Activated T-cell treated with anti-CD3 and anti-CD28 coated beads, Interleukin-2, amount 50 U/mL, for 72 hours (primary cell): ENCODE measurements at places on chromosomes 1 and 21. TPM values are rescaled to one million over a fixed set of nuclear protein-coding genes. Genes with fewer than 3 reads are reported as not detected.

DNA sequence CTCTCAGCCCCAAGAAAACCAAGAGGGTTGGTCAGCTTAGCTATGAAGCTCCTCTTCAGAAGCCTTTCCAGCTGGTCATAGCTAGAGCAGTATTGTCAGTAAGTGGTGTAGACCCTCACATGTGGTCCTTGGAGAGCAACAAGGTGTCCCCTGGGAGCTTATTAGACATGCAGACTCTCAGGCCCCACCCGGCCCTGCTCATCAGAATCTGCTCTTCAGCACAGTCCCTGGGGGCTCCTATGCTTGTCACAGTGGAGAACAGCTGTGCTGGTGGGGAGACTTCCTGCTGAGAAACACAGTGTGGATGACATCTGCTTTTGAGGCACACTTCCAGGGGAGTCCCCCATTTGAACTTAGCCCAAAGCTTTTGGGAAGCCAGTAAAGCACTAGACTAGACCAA, 21.9 kb upstream of the NEK2 start:
- no peak for DNase-seq
- H3K27me3 ChIP-seq: peaks cover 9% of the 10 kb centered on the region
- H3K4me1 ChIP-seq: peaks cover 27% of the 10 kb centered on the region
- no peaks in the 10 kb centered on the region for H3K36me3 ChIP-seq
- no peak overlapping the region for H3K4me3 ChIP-seq

DNA sequence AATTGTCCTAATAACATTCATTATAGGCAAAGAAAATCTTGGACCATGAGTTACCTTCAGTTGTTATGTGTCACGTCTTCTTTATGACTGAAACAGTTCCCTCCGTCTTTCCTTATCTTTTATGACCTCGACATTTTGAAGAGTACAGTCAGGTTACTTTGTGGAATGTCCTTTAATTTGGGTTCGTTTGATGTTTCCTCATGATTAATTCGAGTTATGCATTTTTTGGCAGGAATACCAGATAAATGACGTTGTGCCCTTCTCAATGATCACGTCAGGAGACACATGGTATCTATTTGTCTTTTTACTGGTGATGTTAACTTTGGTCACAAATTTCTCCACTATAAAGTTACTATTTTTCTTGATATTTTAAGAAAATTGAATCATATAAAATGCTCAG, 17.3 kb upstream of the KLF17 start:
- H3K36me3 ChIP-seq: no peaks in the 10 kb centered on the region
- no peak overlapping the region for H3K27ac ChIP-seq
- DNase-seq: no peak

- H3K36me3 ChIP-seq: no peaks in the 10 kb centered on the region
- DNase-seq: no peak
- peaks cover 15% of the 10 kb centered on the region for H3K27me3 ChIP-seq
- no peak overlapping the region for H3K27ac ChIP-seq
- H3K4me1 ChIP-seq: no peaks in the 10 kb centered on the region
These were observed 212.1 kb downstream of the PBX1 start for GRCh38 chr1:164771041-164771618.

GRCh38 chr1:115404911-115405310, 66.9 kb upstream of the NGF start:
- peaks cover 24% of the 10 kb centered on the region for H3K27me3 ChIP-seq
- H3K27ac ChIP-seq: no peak overlapping the region
- H3K4me1 ChIP-seq: no peaks in the 10 kb centered on the region
- DNase-seq: no peak
- no peaks in the 10 kb centered on the region for H3K36me3 ChIP-seq
- no peak overlapping the region for H3K4me3 ChIP-seq

- no peaks in the 10 kb centered on the region for H3K27me3 ChIP-seq
- no peak overlapping the region for H3K27ac ChIP-seq
- H3K36me3 ChIP-seq: no peaks in the 10 kb centered on the region
- no peak overlapping the region for H3K4me3 ChIP-seq
These were observed 6.6 kb upstream of the MED18 start for GRCh38 chr1:28322194-28322593.

GRCh38 chr1:84762664-84763063, 72.4 kb upstream of the SSX2IP start:
- H3K4me3 ChIP-seq: no peak overlapping the region
- peaks cover 27% of the 10 kb centered on the region for H3K27me3 ChIP-seq
- peaks cover 13% of the 10 kb centered on the region for H3K4me1 ChIP-seq
- no peaks in the 10 kb centered on the region for H3K36me3 ChIP-seq
- DNase-seq: no peak
- H3K27ac ChIP-seq: no peak overlapping the region

- peaks cover 3% of the 10 kb centered on the region for H3K36me3 ChIP-seq
- no peak overlapping the region for H3K27ac ChIP-seq
- DNase-seq: no peak
- H3K4me3 ChIP-seq: no peak overlapping the region
- no peaks in the 10 kb centered on the region for H3K4me1 ChIP-seq
These were observed 258.5 kb downstream of the TRABD2B start for GRCh38 chr1:47738560-47739182.

DNA sequence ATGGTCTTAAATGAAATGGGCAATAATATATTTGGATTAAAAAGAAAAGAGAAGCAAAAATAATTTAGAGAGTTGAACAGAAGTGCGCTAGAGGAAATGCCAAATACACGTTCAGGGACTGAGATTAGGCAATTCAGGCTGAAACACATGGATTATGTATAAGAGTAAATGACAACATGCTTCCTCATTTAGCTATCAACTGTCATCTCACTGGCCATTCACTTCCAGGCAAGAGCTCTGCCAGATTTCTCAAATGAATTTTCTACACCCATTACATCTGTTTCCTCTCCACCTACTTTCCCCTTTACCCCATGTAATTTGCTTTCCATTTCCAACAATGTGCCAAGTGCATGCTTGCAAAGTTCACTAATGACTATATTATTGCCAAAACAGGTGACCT, 582.4 kb downstream of the LTN1 start:
- no peak overlapping the region for H3K27ac ChIP-seq
- no peaks in the 10 kb centered on the region for H3K27me3 ChIP-seq
- H3K36me3 ChIP-seq: no peaks in the 10 kb centered on the region
- no peak for DNase-seq
- no peaks in the 10 kb centered on the region for H3K4me1 ChIP-seq

GRCh38 chr1:3609016-3609768, 2.1 kb downstream of the MEGF6 start:
- no peaks in the 10 kb centered on the region for H3K36me3 ChIP-seq
- no peak for DNase-seq
- H3K4me1 ChIP-seq: peaks cover 4% of the 10 kb centered on the region

DNA sequence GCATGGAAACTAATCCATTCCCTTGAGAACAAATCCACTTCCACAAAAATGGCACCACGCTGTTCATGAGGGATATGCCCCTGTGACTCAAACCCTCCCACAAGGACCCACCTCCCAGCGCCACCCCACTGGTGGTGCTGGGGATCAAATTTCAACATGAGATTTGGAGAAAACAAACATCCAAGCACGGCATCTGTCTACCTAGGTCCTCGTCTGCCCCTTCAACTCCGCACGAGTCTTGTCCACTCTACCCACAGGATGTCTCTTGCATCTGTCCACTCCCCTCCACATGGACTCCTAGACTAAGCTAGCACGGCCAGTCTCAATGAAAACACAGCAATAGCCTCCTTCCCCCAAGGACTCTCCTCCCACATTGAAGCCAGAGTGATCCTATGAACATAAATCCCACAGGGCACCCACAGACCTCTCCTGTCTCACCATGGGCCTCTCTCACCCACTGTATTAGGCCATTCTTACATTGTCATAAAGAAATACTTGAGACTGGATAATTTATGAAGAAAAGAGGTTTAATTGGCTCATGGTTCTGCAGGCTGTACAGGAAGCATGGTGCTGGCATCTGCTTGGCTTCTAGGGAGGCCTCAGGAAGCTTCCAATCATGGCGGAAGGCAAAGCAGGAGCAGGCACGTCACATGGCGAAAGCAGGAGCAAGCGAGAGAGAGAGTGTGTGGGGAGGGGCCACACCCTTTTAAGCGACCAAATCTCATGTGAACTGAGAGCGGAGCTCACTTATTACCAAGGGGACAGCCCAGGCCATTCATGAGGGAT, 101.4 kb downstream of the TOMM20 start:
- no peak for DNase-seq
- no peak overlapping the region for H3K27ac ChIP-seq
- H3K4me1 ChIP-seq: peaks cover 48% of the 10 kb centered on the region
- H3K4me3 ChIP-seq: no peak overlapping the region
- H3K27me3 ChIP-seq: no peaks in the 10 kb centered on the region
- H3K36me3 ChIP-seq: peaks cover 11% of the 10 kb centered on the region

DNA sequence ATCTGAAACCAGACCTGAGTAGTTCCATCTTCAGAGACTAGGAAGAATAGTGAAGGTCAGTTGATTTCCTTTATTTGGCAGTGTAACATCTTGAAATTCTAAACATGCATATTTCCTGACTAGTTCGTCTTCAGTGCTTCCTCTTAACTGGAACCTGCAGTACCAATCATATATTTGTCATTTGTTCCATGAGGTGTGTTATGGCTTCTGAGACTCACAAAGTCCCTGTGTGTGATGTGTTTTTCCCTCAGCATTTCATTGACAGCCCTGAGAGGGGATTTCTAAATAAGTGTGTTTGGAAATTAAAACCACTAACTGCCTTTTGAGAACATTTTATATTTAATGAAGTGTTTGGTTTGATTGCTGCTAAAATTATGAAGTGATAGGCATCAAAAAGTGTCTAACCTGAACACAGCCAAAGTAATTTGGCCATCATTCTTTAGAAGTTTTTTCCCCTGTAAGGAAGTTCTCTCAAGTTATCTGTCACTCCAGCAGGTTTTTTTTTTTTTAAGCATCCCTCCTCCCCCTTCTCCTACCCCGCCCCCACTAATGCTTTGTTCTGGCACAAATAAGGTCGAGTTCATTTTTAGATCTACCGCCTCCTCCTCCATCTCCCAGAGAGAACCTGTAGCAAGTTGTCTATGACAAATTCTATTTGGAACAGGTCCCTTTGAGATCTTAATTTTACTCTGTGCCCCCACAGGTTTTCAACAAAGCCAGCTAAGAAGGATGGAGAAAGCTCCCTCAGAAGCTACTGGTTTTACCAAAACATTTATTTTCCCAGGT, 61.4 kb downstream of the TMEM200B start:
- H3K4me3 ChIP-seq: peak overlapping the region; percentile 59
- H3K27ac ChIP-seq: peak overlapping the region; percentile 98
- H3K36me3 ChIP-seq: no peaks in the 10 kb centered on the region
- DNase-seq: peak; percentile 4

DNA sequence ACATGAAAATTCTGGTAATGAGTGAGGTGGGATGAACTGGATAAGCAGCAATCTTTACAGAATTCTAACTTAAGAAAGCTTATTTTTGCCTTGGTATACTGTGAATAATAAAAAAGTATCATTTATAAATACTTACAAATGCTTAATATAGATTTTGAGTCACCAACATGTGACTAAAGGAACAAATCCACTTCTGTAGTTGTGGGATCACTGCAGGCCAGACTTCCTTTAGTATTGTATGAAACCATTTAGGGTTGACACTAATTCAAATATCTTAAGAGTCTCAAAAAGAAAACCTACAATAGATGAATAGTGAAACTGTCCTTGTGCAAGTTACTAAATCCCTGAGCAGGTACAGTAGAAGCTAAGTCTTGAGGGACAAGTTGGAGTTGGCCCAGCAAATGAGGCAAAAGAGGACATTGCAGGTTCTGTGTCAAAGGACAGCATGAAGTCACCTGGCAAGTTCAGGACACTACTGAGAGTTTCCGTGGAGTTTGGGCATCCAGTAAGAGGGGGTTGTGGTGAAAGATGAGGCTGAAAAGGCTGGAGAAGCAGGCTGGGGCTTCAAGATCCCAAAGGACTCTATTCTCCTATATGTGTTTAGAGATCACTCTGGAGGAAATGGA, 5.9 kb upstream of the THEM4 start:
- no peaks in the 10 kb centered on the region for H3K36me3 ChIP-seq
- no peak overlapping the region for H3K27ac ChIP-seq
- DNase-seq: no peak
- H3K4me1 ChIP-seq: no peaks in the 10 kb centered on the region
- H3K27me3 ChIP-seq: no peaks in the 10 kb centered on the region

DNA sequence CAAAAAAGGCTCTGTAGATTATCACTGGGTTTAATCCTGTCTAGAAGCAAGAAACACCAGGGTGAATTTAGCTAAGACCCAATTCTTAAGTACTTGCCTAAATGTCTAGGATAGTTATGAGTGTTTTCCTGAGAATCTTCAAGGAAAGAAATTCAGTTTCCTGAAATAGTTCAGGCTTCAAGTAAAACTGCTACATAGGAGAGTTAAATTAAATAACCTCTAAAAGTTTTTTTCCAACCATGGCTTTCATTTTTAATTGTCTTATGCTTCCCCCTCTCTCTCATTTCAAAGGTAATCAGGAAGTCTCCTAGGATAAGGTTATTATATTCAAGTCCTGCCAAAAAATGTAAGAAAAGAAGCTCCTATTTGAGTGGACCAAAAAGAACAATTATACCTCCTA, 46.7 kb upstream of the FBXO28 start:
- no peak for DNase-seq
- peak overlapping the region; percentile 71 for H3K27ac ChIP-seq

Gene TSPEAR
- total RNA-seq: not detected

Gene ADORA1
- not detected for total RNA-seq

Gene RNU1-2
- 1,100 TPM for total RNA-seq

Gene TESK2
- total RNA-seq: 5.9 TPM

Gene OR2AK2
- not detected for total RNA-seq

Gene IGSF8
- total RNA-seq: 32.0 TPM

Gene LCE1D
- not detected for total RNA-seq

Gene GJA5
- not detected for total RNA-seq

Gene ZNF683
- total RNA-seq: 0.25 TPM
